Caco-2 (cell line): ENCODE measurements at places on chromosomes 5 and 9.

DNA sequence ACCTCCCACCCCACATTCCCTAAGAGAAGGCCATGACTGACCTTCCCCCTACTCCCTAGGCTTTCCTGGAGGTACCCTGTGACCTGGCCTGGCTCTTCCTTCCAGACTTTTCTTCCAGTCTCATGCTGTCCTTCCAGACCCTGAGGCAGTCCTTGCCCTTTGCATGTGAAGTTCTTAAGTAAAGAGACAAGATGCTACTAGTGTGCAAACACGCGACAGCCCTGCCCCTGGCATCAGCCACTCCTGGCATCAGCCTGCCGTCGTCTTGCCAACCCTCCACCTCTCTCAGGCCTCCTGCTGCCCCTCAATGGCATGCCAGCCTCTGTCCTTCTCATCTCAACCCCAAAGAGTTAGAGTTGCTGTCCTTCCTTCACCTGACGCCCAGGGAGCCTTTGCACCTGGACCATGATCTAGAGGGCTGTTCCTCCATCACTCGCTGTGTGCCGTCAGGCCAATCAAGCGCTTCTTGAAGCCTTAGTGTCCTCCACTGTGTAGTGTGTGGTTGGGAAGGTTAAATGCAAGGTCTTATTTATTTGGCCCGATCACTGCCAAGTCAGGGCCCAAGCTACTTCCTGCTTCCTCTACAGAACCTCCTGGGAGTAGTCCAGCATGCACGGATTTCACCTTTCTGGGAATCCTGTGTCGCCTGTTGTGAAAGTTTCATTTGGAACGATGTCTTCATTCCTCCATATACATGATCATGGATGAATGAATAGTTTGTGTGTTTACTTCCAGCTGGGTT, 61.9 kb downstream of the WWC1 start:
- no peak for DNase-seq

- DNase-seq: no peak
Observed at GRCh38 chr5:141872496-141873356, 5.5 kb downstream of the PCDH1 start.

DNA sequence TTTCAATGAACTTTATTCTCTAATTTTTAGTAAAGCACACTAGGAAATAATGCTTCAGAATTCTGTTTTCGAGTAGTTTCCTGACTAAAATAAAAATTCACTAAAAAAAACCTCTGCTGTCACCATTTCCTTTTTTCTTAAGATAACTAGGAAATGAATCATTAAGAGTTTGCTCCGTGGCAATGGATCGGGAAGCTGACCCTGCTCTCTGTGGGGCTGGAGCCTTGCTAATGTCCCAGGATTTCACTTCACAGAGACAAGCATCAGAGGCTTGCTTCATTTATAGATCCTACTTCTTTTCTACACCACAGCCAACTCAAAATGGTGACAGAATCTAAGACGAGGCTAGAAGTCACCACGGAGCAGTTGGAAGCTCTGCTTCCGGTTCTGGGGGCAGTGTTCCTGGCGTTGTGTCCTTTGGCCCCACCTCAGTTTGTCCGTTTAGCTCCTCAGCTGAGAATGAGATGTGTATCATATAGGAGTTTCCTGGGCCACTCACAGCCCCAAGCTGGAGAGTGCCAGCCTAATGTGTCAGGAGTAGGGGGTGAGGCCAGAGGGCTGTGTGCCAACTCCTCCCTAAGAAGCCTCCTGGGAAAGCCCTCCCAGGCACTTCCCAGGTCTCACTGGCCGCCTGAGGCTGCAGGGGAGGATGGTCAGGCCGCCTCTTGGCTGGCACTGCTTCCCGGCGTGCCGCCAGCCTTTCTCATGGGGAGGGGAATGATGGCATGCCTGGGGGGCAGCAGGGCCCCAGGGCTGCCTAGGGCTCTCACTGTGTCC, 19.6 kb downstream of the TENT4A start:
- DNase-seq: no peak

GRCh38 chr9:137000177-137000930, 4.0 kb upstream of the CLIC3 start:
- DNase-seq: no peak

DNA sequence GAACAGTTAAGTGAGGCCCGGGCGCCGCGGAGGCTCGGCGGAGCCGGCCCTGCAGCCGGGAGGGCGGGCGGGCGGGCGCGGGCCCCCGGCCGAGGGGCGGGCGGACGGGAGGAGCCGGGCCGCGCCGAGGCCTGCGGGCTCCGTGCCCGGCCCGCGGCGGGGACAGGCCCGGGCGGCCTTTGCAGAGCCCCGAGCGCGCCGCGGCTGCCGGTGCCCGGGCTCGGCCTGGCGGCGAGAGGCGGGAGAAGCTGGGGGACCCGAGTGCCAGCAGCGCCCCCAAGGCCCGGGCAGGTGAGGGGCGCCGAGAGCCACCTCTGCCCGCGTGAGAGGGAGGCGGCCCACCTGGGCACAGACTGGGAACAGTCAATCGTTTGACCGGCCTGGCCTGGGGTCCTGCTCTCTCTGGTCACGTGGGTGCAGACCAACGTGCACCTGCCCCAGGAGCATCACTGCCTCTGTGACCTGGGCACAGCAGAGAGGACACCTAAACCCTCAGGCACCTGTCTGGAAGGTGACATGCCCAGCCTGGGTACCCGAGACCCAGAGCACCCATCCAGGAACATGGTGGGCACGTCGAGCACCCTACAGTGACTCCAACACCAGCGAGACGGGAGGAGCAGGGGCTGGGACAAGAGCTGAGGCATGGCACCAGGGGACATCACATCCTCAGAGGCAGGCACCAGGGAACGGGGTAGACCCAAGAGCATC, 531 bp downstream of the MVB12B start:
- DNase-seq: peak; percentile 33

GRCh38 chr9:6488395-6488794, 75.4 kb downstream of the UHRF2 start:
- peak; percentile 15 for DNase-seq
